SK-N-MC (cell line): ENCODE measurements at places on chromosomes 2 and 18.

DNA sequence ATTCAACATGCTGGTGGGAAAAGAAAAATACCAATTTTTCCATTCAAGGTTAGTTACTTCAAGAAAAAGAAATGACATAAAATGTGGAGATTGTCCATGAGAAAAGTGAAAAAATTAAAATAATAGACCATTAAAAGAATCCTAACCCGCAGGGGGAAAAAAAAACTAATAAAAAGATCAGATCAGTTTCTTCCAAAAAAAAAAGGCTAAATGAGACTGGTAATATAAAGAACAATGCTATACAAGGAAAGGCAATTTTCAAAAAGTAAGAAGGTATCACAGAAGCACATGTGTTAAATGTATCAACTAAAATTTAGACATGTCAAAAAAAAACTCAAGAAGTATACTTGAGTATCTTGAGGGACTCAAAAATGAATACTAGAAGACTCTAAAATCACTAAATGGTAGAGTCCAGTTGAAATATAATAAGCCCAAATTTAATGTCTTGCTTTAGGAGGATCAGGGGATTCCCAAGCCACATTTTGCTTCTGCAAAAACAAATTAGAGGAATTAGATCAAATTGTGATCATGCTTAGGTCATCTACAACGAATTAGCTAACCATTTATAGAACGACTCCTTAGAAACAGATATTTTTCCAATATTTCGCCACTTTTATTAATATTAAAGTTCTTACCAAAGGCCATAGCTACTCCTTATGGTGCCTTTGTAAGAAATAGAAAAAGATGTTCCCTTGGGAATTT lies 35.8 kb upstream of the GLS start:
- DNase-seq: no peak

DNA sequence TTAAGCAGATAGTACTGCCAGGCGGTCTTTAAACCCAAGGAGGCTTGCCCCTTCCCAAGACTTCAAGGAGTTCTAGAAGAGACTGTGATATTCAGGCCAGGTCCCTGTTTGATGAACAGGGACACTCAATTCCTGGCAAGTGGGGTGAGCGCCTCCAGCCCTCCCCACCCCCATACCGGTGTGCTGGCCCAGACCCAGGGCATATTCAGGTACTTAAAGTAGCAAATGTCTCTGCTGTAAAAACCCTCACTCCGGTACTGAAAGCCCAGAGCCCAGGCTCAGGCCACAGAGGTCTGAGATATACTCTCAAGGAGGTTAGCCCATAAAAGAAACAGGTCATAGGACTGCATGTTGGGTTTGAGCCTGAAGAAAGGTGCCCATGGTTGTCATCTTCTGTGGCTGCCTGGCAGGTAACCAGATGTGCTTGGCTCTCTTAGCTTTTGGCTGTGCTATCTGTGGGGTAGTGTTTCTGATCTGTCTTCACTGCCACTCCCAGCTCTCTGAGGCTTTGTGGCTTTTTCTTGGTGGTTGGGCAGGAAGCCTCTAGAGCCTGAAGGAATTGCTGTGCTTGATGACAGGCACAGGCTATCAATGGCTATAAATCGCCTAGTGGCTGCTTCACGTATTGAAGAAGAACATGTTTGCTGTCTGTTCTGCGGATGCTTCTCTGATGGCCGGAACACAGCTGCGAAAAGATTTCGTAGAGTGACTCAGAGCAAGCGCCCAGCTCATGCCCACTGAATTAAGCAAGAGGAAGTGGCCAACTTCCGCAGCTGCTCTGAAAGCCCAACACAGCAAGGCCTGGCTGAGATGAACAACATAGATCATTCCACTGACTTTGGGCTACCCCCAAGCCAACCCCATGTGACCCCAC lies 63.3 kb upstream of the ALPP start:
- no peak for DNase-seq

- DNase-seq: no peak
These were observed 76.0 kb upstream of the CTDP1 start for GRCh38 chr18:79603321-79604204.

DNA sequence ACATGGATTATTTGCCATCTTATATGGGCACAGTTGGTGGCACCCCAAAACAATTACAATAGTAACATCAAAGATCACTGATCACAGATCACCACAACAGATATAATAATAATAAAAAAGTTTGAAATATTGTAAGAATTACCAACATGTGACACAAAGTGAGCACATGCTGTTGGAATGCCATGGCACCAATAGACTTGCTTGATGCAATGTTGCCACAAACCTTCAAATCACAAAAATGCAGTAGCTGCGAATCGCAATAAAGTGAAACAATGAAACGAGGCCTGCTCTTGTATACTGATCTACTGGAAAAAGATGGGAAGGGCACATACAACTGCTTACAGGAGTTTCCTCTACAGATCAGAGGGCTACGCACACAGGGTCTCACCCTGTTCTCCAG lies 32.2 kb upstream of the AMMECR1L start:
- DNase-seq: no peak

DNA sequence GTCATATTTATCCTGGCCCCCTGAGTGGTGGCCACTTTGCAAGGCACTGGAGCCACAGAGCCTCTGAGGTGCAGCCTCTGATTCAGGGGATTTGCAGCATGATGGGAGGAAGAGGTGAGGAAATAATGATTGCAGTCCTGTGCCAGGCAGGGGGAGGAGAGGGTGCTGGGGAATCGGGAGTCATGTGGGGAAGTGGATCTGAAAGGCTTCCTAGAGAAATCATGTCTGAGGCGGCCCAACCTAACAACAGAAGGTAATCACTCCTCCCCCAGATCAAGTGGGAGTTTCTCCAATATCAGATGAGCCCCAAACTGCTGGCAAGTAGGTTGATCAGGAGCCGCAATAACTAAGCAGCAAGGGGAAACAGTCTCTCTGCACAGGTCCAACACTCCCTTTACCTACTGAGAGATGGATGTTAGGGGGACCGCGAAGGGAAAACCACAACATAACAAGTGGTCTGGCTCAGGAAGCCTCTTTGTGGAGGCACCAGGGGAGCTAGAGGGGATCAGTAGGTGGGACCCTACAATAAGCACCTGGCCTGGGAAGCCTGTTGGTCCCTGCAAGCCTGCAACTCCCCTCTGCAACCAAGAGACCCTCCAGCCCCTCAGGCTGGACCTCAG lies 71.8 kb upstream of the NPAS2 start:
- no peak for DNase-seq

DNA sequence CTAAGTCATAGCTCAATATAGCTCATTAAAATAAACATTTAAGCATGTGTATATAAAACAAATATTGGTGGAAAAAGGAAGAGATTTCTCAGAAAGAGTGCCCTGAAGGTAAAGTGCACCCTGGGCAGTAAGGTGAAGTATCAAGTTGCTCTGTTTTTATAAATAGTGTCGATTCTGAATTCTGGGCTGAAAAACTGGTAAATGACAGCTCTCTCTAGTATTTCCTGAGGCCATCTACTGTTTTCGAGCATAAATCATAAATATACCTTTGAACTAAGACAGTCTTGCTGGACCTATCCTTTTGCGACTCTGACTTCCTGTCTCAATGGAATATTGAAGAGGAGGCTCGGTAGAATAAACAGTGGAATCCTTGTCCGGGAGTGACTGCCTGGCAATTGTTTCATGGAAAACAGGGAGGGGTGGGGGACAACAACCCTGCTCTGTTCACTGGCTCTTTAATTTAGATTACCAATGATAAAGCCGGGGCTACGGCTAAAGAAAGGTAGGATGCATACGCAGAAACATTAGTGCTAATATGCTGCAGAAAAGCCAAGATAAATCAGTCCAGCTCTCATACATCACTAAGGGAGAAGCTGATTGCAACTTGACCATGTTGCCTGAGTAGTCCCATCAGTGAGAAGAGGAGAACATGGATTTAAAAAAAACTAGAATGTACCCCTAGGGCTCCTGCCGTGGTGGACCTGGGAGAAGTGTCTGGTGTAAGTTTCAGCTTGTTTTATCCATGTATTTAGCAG lies 124.1 kb downstream of the RAPGEF4 start:
- no peak for DNase-seq

- DNase-seq: no peak
These were observed 162.7 kb upstream of the NRXN1 start for GRCh38 chr2:51194656-51195055.

DNA sequence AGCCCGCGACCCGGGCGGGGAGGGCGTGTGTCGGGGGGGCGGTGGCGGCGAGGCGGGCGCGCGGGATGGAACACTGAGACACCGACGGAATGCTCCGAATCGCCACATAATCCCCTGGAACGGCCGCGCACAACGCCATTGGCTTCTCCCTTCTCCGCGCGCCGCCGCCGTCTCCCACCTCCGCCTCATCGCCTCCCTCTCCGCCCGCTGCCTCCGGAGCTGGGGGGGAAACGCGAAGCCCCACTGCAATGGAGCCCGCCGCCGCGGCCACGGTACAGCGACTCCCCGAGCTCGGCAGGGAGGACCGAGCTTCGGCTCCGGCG lies at the start of gene PHLPP1:
Gene PHLPP1 (plus strand): TSS at position 106 of the 323 bp plus-strand sequence. CDS start 143 bp downstream, at position 249.
- DNase-seq: no peak

- no peak for DNase-seq
These were observed 92.1 kb upstream of the DOK6 start for GRCh38 chr18:69308619-69309018.

GRCh38 chr18:63422864-63423304 lies 608 bp upstream of the VPS4B start:
- no peak for DNase-seq

DNA sequence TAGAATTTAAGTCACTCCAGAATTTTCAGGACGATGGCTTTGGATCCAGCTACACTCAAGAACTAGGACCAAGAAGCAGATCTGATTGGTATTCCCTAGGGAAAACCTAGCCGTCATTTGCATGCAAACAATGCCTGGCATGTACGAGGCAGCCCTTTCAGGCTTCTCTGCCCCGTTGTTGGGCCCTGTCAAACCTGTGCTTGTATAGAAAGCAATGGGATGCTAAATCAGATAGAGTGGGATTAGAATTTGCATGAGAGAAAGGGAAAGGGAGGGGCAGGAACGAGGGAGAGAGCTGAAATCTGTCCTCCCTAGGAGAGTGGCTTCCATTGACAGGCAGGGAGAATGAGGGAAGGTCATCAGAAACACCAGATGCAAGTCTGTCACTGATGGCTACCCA lies 28.6 kb downstream of the ARID5A start:
- no peak for DNase-seq

- no peak for DNase-seq
These were observed 19.9 kb upstream of the UGT1A8 start for GRCh38 chr2:233597522-233597921.

GRCh38 chr18:77872166-77872565 lies 622.5 kb downstream of the GALR1 start:
- no peak for DNase-seq

DNA sequence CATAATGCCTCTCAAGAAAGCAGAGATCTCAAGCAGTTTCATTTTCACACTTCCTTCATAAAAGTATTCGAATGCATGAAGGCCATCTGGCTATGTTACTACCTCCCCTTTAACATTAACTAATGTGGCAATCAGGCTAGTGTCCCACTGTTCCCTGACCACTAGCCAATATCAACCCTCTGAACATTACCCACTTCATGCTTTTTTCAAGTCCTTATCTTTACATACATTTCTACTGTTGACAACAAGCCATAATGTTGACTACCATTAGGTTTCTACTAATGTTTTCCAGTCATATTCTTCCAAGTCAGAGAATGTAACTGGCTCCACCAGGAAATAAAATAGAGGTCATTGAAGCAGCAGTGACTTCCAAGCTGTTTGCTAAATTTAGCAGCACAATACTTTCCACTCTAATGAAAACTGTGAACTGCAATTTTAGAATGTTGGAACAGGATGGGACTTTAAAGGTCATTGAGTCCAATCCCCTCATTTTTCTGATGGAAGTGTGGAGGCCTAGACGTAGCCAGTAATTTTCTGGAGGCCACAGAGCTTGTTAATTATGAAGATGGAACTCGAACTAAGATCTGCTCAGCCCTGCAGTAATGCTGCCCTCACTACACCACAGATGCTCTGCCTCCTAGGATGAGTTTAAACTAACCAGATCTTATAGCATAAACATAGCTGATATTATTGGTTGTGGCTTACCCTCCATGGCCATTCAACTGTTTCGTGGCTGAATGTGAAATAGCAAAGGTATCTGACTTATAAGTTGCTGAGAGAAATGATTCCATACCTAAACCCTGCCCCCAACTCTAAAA lies 630 bp upstream of the PPP1R1C start:
- DNase-seq: no peak

DNA sequence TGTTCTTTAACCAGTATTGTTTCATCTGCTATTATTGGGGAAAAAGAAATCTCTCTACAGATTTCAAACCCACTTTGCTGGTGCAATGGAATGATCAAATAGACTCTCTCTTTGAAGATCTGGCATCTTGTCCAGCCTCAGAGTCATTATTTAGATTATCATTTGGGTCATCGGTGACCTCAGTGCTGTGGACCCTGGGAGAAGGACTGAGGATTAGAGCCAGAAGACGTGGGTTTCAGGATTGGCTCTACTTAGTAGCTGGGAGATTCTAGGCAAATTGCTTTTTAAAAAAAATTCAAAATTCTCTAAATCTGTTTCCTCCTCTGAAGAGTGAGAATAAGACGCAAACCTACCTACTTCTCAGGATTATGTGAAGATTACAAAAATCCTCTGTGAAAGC lies 107.6 kb upstream of the CTAGE1 start:
- DNase-seq: no peak

DNA sequence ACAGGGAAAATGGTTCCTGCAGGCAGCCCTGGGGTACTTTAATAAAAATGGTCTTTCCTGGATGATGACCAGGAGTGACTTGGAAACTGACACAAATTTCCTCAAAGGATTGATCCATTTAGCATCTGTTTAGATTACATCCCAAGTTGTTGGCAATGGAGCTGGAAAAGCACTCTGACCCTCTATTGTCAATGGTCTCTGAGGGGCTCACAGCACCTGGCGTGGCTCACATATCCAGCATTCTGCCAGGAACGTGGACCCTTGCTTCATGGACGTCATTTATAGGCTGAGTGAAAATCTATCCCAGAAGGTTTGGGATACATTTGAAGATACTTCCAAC lies 43.8 kb downstream of the SERTAD2 start:
- no peak for DNase-seq

DNA sequence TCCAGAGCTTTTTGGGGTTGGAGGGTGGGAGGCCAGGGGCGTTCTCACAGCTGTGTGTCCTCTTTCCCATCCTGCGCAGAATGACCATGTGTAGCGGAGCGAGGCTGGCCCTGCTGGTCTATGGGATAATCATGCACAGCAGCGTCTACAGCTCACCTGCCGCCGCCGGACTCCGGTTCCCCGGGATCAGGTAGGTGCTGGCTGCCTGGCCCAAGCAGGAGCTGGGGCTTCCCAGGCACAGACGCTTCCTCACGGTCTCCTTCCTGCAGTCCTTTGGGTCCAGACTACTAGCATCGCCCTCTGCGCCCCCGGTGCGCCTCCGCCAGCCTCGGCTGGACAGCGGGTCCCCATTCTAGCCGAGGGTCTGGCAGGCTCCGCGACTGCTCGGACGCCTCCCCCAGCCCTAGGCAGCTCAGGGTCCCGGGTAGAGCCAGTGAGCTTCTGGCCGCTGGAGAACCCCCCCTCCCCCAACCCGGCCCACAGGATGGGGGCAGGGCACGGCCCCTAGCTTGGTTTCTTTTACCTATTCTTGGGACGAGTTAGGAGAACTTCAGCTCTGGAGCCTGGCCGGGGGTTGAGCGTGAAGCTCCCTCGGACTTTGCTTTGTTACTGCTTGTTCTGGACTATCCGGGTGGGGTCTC lies 756 bp downstream of the ADCYAP1 start:
- DNase-seq: no peak
